ENCODE measurements at places on chromosomes 2 and 18. TPM values are rescaled to one million over a fixed set of nuclear protein-coding genes. Genes with fewer than 3 reads are reported as not detected.

DNA sequence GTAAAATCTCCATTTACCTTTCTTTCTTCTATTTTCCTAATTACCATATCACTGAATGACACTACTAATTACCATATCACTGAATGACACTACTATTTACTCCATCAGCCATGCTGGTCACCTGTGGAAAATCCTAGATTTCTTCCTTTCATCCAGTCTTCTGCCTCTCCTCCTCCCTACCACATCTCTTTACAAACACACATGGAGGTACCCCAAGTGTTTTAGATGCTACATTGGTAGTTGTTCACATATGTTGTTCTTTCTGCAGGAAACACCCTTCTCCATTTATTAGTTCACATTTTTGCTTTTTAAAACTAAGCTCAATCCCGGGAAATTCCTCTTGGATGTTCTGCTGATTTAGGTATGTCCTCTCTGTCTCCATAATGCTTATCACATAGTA lies 134.0 kb downstream of the IKZF2 start:
- DNase-seq, result no peak

GRCh38 chr2:74440378-74441169 lies 1.2 kb downstream of the RTKN start:
- peak; percentile 89 for DNase-seq

- no peak for DNase-seq
Observed at GRCh38 chr18:65057439-65058083, 693.3 kb upstream of the CDH7 start.

DNA sequence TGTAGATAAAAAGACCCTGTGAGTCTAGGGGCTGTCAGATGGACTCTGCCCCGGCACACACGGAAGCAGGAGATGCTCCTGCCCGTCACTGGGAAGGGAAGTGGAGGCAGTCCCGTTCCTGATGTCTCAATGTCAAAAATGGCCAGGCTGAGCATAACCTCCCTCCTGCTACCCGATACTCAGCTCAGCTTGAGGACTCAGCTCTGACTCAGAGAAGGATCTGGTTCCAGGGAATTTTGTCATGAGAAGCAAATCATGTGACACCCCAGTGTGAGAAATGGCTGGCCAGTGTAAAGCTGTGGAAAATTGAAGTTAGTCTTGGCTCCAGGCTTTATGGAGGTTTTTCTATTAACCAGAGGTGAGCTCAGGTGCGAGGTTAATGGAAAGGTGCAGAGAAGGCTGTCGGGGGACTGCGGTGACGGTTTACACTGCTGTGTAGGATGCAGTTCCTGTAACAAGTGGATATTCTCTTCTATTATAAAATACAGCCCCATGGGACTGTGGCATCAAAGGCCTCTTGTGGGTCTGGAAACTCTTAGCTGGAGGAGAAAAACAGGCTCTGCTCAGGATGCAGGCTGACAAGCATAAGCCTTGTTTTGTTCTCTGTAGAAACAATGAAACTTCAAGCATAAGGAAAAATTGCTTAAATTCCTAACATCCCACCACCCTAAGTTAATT lies 24.7 kb upstream of the AGAP1 start:
- DNase-seq, result peak; percentile 56

GRCh38 chr2:173117678-173118077 lies 42.0 kb downstream of the MAP3K20 start:
- no peak for DNase-seq

The DAPL1 gene
- not detected for total RNA-seq

The LCLAT1 gene
- 36.0 TPM for total RNA-seq

The CXCR4 gene
- not detected for total RNA-seq

Data from Caki2 (cell line).